ENCODE measurements at places on chromosomes 1 and 21. TPM values are rescaled to one million over a fixed set of nuclear protein-coding genes. Genes with fewer than 3 reads are reported as not detected.
A peak's percentile ranks its signal among the peaks of the same experiment; 100 is the strongest.

DNA sequence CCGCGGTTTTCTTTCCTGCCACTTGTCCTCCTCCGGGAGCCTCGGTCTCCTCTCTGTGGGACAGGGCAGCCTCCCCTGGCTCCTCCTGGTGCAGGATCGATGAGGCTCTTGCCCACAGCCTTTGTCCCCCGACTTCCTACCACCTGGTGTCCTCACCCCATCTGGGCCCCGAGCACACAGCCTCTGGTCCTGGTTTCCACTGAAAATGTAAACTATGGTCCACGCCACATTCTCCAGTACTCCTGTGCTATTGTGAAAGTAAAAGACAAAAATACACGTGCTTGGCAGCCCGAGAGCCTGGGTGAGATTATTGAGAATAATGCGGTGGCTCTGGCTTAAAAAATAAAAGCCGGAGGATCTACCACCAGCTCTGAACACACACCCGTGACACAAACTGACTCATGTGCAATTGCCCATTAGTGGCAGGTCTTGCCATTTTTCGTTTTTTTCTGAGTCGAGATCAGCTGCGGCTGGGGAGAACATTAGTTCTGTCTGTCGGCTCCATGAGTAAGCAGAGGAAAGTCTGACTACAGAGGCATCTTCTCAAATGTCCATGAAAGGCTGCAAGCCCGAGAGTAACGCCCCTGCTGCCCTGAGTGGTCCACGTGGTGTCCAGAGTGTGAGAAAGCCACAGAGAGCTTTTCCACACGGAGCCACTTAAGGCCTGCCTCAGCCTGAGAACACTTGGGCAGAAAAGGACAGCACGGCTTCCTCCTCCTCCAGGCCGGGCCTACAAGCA is 5.7 kb upstream of the COL6A2 start:
- DNase-seq: no peak

- no peak for DNase-seq
Observed at GRCh38 chr1:66025188-66025587, 232.5 kb downstream of the PDE4B start.

DNA sequence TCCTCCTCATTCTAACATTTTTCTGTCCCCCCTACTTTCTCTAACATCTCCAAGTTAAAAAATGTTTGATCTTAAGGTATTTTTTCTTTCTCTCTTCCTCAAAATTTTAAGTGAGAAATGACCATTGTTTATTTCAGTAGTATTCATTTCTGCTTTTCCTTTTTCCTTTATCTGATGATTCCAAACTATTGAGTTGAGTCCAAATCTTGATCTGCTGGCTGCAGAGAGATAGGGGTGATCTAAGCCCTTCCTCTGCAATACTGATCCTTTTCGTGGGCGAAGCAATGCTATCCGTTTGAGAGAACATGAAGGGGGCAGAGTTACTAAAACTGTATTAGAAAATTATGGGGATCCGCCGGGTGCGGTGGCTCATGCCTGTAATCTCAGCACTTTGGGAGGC is 516 bp upstream of the NMNAT2 start:
- DNase-seq: no peak

GRCh38 chr1:180962178-180962577 is 49.5 kb downstream of the KIAA1614 start:
- DNase-seq: no peak

DNA sequence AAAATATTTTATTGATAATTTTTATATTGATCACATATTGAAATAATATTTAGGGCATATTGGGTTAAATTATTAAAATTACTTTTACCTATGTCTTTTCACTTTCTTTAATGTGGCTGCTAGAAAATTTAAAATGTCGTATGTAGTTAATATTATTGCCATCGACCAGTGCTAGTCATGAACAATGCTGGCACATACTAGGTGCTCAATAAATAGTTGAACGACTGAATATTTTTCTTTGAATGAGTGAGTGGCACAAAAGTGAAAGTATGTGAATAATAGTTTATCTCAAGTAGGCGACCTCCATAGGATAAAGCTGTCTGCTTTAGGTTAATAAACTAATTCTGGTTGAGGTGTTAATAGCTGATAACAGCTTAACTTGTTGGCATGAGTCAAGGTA is 150.8 kb upstream of the FGGY start:
- DNase-seq: no peak

DNA sequence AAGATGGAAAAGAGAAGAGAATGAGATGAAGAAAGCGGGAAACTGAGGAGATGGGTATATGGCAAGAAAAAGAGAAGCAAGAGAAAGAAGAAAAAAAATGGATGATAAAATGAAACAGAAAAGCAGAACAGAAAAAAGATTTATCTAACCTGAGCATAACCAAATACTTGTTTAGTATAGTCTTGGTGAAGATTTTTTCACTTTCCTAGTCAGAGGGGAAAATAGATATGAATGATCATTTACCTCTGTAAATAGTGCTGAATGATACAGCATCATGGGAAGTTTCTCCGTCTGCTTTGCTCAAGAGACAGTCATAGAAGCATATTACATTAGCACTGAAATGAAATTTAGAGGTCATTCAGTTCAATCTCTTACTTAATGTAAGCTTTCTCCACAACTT is 36.1 kb upstream of the PLPPR4 start:
- DNase-seq: no peak

GRCh38 chr1:153773096-153773921 is 1.9 kb upstream of the SLC27A3 start:
- no peak for DNase-seq

DNA sequence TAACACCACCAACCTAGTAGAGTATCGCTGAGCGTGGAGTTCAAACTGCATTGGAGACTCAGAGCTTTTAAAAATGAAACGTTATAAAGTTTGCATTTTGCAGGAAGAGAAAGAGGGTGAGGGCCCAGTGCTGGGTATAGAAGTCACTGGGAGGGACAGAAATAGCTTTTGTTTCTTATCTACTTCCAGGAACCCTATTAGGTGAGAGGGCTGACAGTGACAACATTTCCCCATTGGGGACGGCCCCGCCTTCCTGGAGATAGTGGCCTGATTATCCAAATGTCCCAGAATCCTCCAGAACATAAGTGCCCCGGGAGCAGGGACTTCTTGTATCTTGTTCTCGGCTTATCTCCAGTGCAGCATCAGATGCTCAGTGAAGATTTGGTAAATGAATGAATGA is 574.9 kb downstream of the PTPRU start:
- DNase-seq: no peak

- no peak for DNase-seq
Observed at GRCh38 chr1:164579381-164579780, 20.4 kb downstream of the PBX1 start.

GRCh38 chr1:150409504-150410362 is 45.8 kb downstream of the RPRD2 start:
- DNase-seq: no peak

GRCh38 chr1:19073311-19074186 is 117.1 kb upstream of the IFFO2 start:
- no peak for DNase-seq

- peak; percentile 21 for DNase-seq
Observed at GRCh38 chr1:184622136-184622823, 132.4 kb downstream of the EDEM3 start.

DNA sequence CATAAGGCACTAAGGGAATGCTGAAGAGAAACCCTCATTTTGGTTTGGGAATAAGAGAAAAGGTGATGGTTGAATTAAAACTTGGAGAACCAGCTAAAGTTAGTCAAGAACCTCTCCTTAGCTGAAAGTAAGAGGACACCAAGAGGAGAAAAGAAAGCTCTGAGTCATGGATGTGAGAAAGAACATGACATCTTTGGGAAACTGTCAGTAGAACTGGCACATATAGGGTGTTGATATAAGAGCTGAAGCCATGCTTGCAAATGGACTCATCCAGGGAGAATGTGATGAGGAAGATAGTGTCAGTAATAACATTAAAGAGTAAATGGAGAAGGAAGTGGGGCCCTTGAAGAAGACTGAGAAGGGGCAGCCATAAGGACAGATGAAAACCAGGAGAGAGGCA is 54.3 kb downstream of the LRRC8C start:
- DNase-seq: no peak

DNA sequence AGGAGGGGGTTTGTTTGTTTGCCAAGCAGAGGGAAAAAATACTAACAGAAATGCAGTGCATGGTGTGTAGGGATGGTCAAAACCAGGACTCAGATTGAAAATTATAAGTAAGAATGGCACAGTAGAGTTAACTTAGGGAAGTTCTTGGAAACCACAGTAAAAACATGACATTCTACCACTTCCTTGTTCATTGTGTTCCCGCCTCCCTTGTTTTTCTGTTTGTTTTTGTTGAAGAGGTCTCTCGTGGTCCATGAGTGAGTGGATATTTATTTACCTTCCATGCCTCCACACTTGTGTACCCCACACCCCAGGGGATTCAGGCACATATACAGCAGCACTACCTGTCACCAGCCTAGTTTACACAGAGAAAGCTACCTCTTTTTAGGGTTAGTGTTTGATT is 69.6 kb downstream of the OLFML2B start:
- peak; percentile 13 for DNase-seq

DNA sequence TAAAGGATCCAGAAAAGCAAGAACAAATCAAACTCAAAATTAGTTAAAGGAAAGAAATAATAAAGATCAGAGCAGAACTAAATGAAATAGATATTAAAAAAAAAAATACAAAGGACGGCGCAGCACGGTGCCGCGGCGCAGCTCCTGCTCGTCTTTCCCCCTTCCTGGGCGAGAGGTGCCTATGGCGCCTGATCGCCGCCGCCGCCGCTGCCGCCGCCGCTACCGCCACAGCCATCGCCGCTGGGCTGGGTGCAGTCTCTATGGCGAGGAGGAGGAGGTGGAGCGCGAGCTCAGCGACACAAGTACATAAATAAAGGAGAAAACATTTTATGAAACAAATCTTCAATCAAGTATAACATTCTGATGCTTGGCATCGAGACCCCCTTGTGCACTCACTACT is 77.6 kb upstream of the VANGL1 start:
- DNase-seq: no peak

GRCh38 chr1:63327417-63328054 is 5.2 kb downstream of the FOXD3 start:
- peak; percentile 45 for DNase-seq

GRCh38 chr21:23401278-23401677 is 2206.0 kb downstream of the MRPL39 start:
- peak; percentile 7 for DNase-seq

DNA sequence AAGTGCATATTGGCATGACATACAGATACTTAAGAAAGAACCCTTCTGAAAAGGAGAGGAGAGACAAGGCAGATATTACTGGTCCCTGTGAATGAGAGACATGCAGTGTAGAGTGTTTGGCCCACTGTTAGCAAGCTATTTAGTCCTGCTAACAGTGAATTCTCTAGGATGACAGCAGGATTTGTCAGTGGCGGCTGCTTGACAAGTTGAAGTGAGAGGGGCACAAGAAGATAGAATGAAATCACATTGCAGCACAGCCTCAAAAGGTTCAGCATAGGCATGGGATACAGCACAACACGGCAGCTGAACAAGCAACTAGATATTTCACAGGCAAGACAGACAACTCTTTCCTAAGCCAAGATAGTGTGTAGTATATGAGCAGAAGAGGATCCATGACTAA is 407.9 kb downstream of the PLA2G4A start:
- no peak for DNase-seq

Gene B3GALT2
- total RNA-seq: not detected

Gene SHISAL2A
- total RNA-seq: not detected

Gene DCST1
- not detected for total RNA-seq

Gene OR10K1
- not detected for total RNA-seq

Gene DNM3
- 1.7 TPM for total RNA-seq

Gene A3GALT2
- not detected for total RNA-seq

Gene PTPRU
- total RNA-seq: 43.4 TPM

Gene KDF1
- total RNA-seq: 0.96 TPM

Gene UMODL1
- total RNA-seq: not detected

Gene DSCAM
- not detected for total RNA-seq

Gene RNU1-3
- not detected for total RNA-seq

Gene RPL22
- total RNA-seq: 206 TPM

Gene FCRLB
- 5.3 TPM for total RNA-seq

Data from Caki2 (cell line).